Stimulated activated CD8-positive, alpha-beta memory T cell treated with anti-CD3 and anti-CD28 coated beads, Interleukin-15, amount 100 ng/mL, for 24 hours (primary cell): ENCODE measurements at places on chromosomes 3 and 15.

DNA sequence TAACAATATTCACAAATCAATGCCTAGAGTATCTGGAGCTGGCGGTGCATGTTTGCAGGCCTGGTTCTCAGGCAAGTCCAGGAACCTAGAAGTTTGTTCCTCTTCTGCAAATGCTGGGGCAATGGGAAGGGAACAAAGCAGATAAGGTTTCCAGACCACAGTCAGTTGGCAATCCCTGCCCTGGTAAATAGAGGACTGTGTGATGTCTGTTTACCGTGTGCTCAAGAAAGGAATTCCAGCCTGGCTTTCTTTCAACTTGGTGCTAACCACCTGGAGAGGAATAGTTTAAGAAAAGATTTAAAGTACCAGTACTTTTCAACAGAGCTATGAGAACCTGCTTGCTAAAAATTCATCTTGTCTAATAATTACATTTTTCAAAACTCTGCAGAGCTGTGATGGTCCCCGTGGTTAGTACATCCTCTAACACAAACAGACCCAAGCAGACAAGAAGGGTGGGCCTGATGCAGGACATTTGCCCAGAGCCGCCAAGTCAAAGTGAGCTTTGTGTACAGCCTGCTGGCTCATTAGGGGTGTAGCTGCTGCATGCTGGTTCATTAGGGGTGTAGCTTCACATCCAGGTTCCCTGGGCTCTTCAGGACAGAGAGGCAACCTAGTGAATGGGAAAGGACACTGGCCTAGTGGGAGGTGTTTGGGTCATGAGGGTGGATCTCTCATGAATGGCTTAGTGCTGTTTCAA, 220.5 kb downstream of the SQOR start:
- no peak for DNase-seq

- no peak for DNase-seq
Measured at GRCh38 chr15:49094923-49095322, 48.7 kb upstream of the SECISBP2L start.

- DNase-seq: no peak
Measured at GRCh38 chr15:88648357-88649214, 9.8 kb downstream of the ISG20 start.

- no peak for DNase-seq
Measured at GRCh38 chr3:192336286-192336685, 391.1 kb downstream of the FGF12 start.

DNA sequence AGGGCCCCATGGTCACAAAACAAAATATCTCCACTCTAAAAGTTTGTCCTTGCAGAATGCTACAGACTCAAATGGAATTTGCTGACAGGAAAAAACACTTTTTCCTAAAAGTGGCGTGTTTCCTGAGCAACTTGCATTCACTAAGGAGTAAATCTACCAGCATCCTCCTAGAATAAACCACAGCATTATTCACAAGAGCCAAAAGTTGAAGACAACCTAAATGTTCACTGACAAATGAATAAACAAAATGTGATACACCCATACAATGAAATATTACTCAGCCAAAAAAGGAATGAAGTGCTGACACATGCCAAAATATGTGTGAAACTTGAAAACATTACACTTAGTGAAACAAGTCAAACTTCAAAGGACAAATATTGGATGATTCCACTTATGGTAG, 28.9 kb downstream of the ITGB5 start:
- no peak for DNase-seq

- DNase-seq: no peak
Measured at GRCh38 chr15:79357566-79357965, 46.7 kb downstream of the TMED3 start.

GRCh38 chr15:88623061-88623460, 1.9 kb downstream of the AEN start:
- no peak for DNase-seq

- DNase-seq: no peak
Measured at GRCh38 chr3:130504701-130505100, 12.3 kb upstream of the COL6A6 start.

DNA sequence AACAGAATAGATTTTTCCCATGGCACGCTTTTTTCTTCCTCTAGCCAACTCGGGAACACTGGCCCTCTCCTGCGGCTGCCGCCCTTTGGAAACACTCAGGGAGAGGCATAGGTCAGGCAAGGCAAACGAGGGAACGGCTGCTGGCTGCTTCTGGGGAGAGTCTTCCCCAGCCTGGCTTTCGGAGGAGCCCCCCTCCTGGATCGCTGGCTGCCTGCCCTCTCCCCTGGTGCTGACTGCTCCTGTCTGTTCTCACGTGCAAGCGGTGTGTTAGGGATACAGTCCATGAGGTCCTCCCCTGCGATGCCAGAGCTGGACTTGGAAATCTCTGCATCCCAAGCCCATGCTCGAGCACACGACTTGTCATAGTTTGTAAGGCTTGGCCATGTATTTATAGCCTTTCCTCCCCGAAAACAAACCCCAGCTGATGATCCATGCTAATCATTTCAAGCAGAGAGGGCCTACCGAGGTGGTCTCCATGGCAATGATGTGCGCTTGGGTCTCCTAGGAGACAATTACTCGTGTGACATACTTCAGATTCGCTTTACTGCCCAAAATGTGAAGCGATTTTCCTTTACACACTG, 315.6 kb upstream of the ATP10A start:
- DNase-seq: no peak

DNA sequence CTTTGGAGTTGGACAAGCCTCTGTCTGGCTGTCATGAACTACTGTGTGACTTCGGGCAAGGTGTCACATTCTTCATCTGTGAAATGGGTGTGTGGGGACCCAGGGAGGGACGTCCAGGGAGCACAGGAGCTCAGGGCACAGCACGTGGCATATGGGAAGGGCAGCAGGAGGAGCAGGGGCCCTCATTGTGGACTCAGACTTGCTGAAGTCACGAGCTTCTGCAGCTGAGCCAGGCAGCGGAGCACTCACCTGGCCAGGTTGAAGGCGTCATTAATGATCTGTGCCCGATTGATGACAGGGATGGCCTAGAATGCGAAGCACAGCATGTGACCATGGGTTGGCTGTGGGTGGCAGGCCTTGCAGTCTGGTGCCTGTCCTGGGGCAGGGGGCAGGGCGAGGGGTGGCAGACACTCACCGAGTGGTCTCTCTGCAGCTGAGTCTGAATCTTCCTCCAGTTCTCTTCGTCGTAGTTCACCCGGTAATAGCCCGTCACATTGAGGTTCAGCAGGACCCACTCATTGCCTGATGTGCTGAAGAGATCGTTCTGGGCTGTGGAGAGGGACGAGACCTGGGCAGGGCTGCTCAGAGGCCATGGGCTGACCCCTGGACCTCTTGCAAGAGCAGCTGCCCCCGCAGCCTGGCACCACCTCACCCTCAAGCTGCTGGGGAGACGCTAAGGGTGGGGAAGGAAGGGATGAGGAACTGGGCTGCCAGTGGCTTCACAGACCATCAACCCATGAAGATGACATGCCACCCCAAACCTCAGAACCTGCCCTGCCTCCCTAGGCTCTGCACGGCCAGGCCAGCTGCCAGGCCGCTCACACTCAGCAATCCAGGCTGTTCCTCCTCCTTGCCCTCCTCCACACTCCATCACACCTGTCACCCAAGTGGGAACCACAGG, 15.4 kb downstream of the ANPEP start:
- no peak for DNase-seq

GRCh38 chr3:55180161-55180560, 252.3 kb upstream of the LRTM1 start:
- no peak for DNase-seq

DNA sequence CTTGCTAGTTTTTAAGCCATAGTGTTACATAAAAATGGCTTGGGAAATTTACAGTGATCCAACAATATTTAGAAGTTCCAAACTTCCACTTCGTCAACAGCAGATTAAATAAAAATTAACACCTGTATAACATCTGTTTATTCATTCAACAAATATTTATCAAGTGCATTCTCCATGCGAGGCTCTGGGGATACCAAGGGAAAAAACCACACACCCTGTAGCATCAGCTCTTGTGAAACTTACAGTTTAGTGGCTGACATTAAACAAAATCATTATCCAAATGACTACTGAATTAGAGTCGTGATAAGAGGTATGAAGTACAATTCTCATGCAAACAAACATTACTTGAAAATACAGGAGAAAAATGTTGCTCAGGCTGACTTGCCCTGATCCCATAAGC, 122.9 kb downstream of the DLG1 start:
- DNase-seq: no peak

GRCh38 chr3:24683633-24684384, 189.2 kb upstream of the THRB start:
- DNase-seq: no peak

DNA sequence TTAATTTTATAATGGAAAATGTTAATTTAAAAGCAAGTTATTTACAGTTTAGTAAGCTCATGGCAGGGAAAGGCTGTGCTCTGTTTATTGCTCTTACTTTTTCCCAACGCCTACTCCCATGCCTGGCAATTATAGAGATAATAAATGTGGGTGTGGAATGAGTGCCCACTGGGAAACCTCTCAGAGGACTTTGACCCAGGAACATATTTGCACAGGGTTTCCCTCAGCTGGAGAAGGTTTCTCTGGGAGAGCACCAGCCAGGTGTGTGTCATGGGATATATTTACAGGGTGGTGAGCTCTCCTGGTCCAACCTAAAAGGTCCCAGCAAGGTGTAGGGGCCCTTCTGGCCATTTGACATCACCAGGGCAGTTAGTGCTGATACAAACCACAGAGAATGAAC, 27.9 kb downstream of the ZNF710 start:
- no peak for DNase-seq

GRCh38 chr15:88894819-88895767, at the start of gene HAPLN3:
Gene HAPLN3 (minus strand): TSS chr15:88895544. CDS start chr15:88887298, 8,246 bp downstream.
- no peak for DNase-seq

DNA sequence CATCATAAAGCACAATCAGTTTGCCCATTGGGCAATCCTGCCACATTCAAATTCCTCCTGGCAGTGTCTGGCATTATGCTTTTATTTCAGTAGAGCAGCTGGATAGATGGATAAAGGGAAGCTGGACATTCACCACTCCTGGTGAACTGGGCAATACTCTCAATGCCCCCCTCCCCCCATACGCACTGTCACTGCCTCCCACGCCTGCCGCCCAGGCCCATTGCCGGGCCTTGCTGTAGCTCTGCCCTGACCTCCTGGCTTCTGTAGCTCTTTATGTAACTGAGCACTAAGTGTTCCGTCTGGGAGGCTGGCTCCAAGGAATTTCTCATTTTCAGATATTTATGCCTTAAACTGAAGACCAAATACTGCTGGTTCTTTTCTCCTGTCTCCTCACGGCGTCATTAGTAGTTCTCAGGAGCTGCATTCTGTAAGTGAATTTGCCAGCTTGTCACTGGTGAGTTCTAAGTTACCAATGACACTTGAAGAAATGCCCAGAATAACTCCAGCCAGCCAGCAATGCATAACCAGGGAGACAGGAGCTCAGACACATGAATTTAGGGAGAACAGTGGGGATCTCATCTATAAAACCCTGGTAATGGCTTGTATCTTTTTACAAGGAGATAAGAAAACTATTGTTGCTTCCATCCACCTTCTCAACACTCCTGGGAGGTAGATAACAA, 25.5 kb upstream of the RASGRF1 start:
- DNase-seq: no peak

DNA sequence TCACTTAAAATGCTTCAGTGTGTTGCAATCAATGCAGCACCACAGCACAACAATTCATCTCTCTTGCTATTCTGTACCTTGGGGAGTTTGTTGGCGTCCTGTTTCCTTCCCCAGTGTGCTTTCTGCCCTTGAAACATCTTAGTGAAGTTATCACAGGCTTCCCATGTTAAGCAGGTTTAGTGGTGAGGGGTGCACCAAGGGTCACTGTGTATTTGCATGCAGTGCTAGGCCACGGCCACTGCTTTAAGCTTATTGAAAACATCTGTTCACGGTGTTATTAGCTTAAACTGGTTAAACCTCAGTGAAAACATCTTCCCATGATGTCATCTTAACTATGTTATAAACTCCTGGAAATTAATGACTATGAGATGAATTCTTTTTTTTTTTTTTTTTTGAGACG, 217.3 kb upstream of the GOLIM4 start:
- no peak for DNase-seq

DNA sequence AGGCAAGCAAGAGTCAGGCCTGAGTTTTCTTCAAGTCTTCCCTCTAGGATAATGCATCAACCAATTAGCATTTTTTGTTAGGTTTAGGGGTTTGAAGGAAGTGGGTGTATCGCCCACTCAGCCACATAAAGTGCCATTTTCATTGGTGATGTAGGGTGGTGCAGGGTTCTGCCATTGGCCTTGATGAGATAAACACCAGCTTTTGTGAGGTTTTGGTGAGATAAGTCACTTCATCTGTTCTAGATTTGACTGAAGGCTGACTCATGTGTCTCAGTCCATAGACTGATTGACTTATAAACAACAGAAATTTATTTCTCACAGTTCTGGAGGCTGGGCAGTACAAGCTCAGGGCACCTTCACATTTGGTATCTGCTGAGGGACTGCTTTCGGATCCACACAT, 84.5 kb upstream of the C3orf80 start:
- DNase-seq: no peak

GRCh38 chr3:140007911-140008869, 73.2 kb downstream of the CLSTN2 start:
- DNase-seq: no peak
